NCI-H748 treated with DMSO at 0.1 percent for 48 hours (cell line): ENCODE measurements at places on chromosomes 11 and 22.

DNA sequence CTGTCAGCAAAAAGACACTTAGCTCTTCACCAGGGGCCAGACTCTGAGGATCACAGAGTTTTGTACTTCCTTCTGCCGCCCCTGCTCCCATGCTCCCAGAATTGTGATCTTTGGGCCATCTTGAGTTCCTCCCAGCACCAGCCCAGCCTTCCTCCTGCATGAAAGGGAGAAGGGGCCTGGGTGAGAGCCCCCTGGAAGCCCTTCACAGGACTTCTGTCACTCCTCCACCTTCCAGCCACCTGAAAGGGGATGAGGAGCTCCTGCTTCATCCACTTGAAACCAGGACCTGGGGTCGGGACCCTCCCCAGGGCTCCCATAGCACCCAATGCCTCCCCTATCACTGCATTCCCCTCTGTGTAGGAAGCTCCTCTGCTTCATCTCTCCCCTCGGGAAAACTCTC lies 174.2 kb downstream of the BUD13 start:
- DNase-seq, result no peak

DNA sequence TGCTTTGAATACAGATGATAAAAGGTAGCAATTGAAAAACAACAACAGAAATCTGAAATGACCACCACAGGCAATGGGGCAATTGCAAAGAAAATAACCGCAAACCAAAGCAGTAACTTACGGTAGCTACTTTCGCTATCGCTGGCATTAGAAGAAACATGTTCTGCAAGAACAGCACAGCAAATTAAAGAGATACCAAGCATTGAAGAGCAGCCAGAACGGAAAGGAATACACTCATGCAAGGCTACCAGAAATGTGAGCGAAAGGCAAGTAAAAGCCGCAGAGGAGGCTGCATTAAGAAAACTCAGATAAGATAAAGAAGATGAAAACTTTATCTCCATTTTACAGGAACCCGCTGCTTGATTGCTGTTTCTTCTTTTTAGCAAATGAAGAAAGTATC lies 194.1 kb upstream of the CCDC90B start:
- DNase-seq, result no peak

DNA sequence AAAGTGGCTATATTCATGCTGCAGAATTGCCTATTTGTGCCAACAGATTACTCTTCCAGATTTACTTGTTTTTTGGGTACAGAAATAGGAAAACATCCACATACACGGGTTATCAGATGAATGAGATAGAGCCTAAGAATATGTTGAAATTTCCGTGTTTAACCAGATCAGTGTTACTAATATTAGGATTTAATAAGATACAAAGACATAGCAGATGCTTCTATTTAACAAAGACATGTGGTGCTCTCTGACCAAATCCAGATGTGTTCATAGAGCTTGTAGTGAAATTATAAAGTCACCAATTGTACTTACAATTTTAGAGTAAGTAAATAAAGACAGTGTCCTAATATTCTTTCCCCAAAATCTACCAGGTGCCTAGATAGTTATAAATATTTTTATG lies 208.0 kb downstream of the CASP12 start:
- DNase-seq, result no peak

DNA sequence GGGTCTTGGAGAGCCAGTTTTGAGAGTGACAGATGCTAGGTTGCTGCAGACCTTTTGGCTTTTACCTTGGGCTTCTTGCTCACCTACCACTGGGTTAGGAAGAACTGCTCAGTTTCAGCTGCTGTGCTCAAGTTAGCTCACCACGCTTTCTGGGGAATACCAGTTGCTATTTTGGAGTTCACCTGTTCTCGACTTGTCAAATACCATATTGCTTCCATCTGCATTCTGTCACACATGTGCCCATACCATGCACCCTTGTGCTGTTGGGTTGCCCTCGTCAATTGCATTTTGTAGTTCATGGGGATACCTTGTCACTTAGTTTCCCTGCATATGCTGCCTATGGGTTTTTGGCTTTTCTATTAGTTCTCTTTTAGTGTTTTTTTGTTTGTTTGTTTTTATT lies 23.0 kb upstream of the BARX2 start:
- no peak for DNase-seq

DNA sequence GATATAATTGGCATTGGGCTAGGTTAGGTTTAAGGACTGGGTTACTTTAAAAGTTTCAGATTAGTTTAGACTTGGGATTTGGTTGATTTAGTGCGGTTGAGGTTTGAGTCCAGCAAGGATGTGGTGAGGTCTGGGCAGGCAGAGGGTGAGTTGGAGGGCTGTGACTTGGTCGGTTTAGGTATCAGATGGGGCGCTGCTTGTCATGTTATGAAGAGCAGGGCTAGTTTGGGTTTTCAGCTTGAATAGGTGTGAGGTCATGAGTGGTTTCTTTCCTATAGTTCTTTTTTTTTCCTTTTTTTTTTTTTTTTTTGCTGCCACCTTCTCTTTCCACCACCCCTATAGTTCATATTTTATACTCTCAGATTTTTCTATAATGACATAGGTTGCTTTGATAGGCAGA lies 4.8 kb downstream of the CLCF1 start:
- no peak for DNase-seq

DNA sequence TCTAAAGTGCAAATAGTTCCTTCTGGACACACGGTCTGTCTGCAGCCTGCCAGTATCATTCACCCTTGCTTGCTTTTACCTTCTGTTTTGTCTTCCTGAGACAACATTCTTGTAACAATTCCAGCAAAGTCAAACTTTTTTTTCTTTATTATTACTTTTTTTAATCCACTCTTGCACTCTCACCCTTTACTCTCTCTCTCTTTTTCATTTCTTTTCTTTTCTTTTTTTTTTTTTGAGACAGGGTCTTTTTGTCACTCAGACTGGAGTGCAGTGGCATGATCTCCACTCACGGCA lies 53.7 kb downstream of the MCHR1 start:
- DNase-seq, result no peak

DNA sequence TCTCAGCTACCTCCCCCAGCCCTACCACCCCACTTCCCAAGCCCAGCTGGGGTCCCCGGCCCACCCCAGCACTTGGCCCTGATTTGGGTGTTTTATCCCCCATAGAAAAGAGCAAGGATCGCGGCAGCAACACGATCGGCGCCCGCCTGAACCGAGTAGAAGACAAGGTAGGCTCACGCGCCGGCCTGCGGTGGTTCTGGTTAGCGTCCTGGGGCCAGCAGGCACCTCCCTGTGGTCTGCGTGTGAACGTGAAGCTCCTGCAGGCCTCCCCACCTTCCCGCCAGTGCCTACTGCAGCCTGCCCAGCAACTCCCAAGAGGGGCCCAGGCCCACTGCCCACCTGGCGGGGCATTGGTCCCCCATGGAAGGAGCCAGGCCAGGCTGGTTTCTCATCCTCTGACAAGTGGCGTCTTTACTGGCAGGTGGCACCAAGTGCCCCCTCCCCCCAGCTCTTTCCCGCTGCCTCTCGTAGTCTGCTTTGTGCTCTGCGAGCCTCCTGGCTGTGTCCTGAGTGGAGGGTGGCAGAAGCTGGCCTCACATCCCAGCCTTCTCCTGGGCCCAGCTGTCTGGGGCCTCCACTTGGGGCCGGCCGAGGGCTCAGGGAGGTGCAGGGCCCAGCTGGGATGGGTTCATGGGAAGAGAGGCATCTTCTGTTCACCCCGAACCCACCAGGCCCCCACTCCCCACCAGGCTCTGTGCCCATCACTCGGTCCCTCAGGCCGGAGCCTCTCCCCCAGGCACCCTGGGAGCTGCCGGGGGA lies 78.3 kb upstream of the KCNQ1OT1 start:
- DNase-seq, result no peak

GRCh38 chr11:18706330-18707243 lies 8.0 kb downstream of the TMEM86A start:
- DNase-seq, result peak; percentile 37

DNA sequence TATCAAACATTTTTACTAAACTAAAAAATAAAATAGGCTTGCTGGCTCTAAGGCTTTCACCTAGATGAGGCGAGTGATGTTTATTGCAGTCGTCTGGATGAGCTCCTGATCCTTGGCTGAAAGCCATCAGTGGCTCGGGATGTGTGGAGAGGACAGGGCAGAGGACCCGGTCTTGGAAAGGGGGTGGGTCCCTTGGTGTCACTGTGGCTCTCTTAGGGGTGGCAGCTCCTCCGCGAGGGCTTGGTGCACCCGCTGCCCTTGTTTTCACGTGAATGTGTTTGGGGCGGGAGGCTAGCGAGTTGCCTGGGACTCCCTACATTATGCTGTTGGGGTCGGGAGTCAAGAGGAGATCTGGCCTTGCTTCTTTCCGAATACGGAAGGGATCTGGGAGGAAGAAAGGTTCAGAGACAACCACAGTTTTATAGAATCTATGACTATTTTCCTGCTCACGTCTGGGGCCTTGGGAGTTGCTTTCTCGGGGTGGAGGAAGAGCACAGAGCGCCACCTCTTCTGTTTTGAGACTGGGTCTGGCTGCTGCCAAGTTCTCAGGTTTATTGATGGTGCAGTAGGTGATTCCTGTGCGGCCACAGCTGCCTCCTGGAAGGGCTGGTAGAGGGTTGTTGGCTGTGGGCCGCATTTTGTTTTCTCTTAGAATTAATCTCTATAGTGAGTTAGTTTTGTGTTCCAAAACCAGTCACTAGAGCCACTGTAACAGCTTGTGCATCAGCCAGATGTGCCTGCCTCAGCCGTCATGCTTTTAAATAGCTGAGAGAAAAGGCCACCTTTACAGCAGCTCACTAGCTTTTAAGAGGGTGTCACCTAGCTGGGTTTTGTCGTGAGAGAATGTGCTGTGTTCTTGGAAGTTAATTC lies 12.8 kb downstream of the TBC1D22A start:
- DNase-seq, result no peak

DNA sequence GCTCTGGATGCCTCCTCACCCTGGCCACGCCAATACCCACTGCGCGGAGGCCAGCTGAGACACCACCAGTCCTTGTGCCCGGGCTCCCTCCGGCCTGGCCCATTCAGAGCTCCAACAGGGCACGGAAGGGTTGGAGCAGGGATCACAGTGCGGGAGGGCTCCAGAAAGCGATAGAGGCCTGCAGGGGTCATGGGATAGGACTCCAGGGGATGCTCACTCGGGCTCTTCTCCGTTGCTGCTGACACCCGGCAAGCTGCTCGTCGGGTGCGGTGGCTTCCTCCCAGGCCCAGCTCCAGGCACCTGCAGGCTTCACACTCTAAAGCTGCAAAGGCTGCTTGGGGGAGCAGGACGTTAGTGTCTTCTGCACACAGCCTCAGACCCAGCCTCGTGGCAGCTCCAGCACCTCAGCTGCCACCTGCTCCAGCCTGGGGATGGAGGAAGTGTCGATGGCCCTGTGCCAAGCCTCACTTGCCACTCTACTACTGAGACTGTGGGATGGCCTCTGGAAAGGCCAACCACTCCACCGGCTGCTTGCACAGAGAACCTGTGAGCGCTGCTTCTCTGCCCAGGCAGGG lies 10.6 kb downstream of the WNT7B start:
- no peak for DNase-seq

- DNase-seq, result no peak
These were observed 279.0 kb downstream of the CTTN start for GRCh38 chr11:70677232-70677916.

DNA sequence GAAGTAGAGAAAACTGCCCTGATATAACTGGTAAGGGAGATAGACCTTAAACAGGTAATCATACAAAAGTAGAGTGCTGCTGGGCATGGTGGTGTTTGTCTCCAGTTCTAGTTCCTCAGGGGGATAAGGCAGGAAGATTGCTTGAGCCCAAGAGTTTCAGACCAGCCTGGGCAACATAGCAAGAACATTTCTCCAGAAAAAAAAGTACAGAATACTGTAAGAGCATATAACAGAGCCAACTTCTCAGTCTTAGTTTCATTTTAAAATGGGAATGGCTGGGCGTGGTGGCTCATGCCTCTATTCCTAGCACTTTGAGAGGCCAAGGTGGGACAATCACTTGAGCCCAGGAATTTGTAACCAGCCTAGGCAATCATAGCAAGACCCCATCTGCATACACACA lies 4.5 kb upstream of the RHOG start:
- no peak for DNase-seq

DNA sequence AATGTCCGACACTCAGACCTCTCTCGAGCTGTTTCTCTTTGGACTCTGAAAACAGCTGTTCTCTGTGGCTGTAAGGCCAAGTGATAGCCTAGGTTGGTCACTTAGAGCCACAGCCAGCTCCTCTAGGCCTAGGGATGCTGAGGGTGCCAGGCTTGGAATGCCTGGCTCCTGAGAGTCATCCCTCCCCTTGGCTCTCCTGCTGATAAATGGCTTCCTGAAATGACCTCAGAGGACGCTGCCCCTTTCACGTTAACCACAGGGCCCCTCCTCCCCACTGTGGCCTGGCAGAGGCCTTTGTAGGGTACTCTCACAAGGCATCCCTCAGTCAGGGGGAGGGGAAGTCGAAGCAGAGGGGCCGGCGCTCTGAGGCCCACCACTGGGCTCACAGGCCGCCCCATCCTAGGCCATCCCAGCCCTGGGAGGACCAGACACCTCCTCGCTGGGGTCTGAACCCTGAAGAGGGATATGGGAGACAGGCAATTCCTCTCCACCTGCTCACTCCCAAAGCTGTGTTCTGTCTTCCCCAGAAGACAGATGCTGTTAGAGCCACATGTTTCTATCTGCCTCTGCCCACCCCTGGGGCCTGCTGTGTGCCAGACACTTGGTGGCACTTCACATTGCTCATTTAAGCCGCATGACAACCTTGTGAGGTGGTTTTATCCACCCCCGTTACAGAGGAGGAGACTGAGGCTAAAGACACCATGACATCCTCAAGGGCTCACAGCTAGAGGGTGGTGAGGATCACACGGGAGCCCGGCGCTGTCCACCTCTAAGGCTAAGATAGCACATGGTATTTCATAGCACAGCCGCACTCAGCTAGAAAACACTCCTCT lies 50.9 kb downstream of the ARFGAP3 start:
- DNase-seq, result no peak

DNA sequence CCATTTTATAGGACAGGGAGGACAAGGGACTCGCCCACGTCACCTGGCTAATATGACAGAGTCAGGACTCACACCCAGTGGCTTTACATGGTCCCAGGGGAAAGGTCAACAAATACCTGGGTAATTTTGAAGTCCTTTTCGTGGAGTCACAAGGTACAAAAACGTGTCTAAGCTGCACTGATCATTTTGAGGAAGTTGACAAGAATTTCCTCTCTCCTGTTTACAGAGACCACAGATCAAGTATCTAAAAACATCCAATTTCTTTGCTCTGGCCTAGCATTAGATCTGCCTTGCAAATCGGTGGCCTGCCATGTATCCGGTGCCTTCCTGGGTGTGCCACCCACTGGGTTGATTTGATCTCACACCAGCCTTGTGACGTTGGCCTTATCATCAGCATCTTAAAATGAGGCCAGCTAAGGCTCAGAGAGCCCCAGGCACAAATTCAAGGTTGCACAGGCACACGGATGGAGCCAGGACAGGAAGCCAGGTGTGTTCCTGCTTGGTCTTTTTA lies 17.6 kb downstream of the GDPD5 start:
- no peak for DNase-seq

- no peak for DNase-seq
These were observed 110.6 kb downstream of the SCN3B start for GRCh38 chr11:123543797-123544196.

DNA sequence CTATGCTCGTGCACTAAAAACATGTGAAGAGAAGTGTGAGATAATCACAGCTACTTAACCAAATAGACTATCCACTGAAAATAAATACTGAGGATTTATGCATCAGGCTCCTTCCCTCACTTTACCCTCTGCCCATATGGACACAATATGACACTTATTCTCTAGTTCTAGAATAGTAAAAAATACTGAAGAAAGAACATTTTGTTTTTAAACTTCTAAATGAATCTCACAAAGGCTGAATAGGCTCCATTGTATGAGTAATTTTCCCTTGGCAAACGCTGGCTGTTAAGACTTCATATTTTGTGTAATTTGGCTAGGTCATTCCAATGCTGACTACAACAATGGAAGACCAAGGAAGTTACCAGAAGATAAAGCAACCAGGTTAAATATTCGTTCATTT lies 9.9 kb downstream of the HPS5 start:
- no peak for DNase-seq

GRCh38 chr22:39240831-39241793 lies 3.7 kb downstream of the PDGFB start:
- DNase-seq, result no peak
